ENCODE measurements at places on chromosomes 6 and 20. TPM values are rescaled to one million over a fixed set of nuclear protein-coding genes. Genes with fewer than 3 reads are reported as not detected.

The SNAP25 gene
- total RNA-seq: 12.5 TPM

The BNIP5 gene
- total RNA-seq: 2.1 TPM

The CCDC170 gene
- total RNA-seq: 1.9 TPM

The PGC gene
- total RNA-seq: 56.6 TPM

The HEBP2 gene
- total RNA-seq: 68.9 TPM

The CDSN gene
- not detected for total RNA-seq

The SLC2A10 gene
- total RNA-seq: 15.8 TPM

The ZSWIM1 gene
- total RNA-seq: 17.1 TPM

All from type B pancreatic cell (in vitro differentiated cells).